Mesothelial cell of epicardium (in vitro differentiated cells): ENCODE measurements at places on chromosomes 6 and 20. TPM values are rescaled to one million over a fixed set of nuclear protein-coding genes. Genes with fewer than 3 reads are reported as not detected.

DNA sequence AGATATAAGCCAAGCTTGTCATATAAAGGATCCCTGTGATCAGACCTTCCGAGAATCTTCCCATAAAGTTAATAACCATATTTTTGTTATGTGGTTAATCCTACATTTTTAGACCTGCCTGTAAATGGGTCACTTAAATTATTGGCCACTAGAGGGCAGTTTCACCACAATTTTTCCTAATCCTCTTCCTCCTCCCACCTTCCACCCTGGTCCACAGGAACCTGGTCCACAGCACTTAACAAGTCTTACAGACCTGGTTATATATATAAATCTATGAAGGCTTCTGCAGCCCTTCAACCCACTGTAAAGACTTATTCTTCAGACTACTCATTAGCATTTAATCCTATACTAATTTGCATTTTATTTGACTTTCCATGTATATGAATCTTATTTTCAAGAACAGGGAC, 28.3 kb downstream of the MRS2 start:
- no peak for DNase-seq
- no peak overlapping the region for H3K27ac ChIP-seq
- peaks cover 10% of the 10 kb centered on the region for H3K36me3 ChIP-seq
- H3K4me1 ChIP-seq = peaks cover 5% of the 10 kb centered on the region
- no peaks in the 10 kb centered on the region for H3K27me3 ChIP-seq

DNA sequence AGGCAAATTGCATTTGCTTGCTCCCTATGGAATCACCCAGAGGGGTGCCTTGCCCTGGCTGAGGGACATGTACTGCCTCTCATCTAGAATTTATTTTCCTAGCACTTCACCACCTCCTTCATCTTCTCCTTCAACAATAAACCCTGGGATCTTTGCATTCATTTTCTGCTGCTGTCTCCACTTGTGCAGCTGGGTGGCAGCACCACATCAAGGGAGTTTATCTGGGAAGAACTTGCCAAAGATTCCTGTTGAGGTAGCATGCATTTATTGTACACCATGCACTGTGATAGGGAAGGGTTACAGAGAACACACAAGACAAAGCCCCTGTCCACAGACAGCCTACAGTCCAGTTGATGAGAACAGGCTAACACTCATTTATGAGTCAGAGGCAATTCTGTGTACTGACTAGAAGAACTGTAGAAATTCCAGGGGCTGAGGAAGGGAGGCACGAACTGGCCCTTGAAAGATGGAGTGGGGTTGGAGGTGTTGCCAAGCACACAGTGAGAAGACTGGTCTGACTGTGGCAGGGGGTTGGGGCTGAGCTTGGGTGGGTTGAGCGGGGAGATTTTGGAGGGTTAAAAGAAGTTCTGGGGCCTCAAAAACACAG, 17.5 kb downstream of the C20orf173 start:
- no peak overlapping the region for H3K4me3 ChIP-seq
- H3K27ac ChIP-seq = no peak overlapping the region
- H3K27me3 ChIP-seq = no peaks in the 10 kb centered on the region
- DNase-seq = no peak
- H3K4me1 ChIP-seq = no peaks in the 10 kb centered on the region

DNA sequence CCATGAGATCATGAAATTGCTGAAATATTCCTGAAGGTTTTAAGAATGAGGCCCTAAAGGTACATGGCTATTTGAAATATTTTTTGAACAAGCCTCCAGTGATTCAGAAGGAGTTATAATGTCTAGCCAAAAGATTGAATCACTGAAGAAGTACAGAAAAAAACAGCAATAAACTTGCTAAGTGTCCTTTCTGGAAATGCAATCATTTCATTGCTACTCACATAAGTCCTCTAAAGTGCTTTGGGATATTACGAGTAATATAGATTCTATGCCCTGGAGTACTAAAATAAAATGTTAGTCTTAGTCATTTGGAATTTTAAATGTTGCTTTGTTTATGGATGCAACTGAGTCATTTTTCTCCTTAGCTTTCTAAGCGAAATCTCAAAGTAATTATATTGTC, 32.7 kb downstream of the CENPW start:
- no peaks in the 10 kb centered on the region for H3K27me3 ChIP-seq
- H3K4me1 ChIP-seq = no peaks in the 10 kb centered on the region
- no peak overlapping the region for H3K4me3 ChIP-seq
- no peak for DNase-seq
- peaks cover 34% of the 10 kb centered on the region for H3K36me3 ChIP-seq
- no peak overlapping the region for H3K27ac ChIP-seq

- H3K4me1 ChIP-seq = no peaks in the 10 kb centered on the region
- H3K4me3 ChIP-seq = no peak overlapping the region
- no peaks in the 10 kb centered on the region for H3K36me3 ChIP-seq
- DNase-seq = no peak
- peaks cover 60% of the 10 kb centered on the region for H3K27me3 ChIP-seq
These were observed 79.2 kb upstream of the LY86 start for GRCh38 chr6:6509284-6509683.

DNA sequence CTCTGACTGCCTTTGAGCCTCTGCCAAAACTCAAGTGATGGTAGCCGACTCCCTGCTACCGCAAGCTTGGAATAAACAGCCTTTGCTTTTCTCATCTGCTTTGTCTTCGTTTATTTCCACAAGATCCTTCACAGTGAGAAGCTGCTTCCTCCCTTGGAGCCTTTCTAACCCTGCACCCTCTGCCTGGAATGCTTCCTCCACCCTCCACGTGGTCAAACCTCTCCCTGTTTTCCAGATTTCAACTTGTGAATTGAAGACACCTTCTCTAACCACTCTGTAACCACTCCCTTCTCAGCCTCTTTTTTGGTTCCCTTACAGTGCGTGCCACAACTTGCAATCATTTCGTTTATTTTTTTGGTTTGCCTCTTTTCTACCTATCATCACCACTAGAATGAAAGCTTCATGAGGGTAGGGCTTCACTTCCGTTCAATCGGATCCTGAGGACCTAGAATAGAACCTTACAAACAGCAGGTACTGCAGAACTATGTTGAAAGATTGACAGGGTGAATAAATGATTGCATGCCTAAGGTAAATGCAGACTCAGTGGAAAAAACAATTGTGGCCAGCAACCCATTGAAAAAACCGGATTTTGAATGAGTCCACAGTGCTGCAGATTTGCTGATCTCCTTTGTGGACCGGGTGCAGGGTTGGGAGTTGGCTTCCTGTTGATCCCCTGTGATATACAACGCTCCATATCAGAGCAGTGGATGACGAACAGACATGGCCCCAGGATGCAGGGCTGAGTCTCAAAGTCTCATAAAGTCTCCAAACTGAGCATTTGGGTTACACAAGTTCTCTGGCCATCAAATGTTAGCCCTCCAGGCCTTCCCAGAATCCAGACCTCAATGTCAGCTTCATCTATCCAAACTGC, 51.0 kb upstream of the HIVEP1 start:
- H3K4me3 ChIP-seq = no peak overlapping the region
- H3K36me3 ChIP-seq = no peaks in the 10 kb centered on the region
- no peak for DNase-seq
- no peaks in the 10 kb centered on the region for H3K27me3 ChIP-seq
- no peak overlapping the region for H3K27ac ChIP-seq
- H3K4me1 ChIP-seq = no peaks in the 10 kb centered on the region

Gene GPR63
- total RNA-seq = 17.5 to 18.5 TPM (median 17.9 TPM) in 3 replicates

GRCh38 chr20:37484331-37484730, 36.7 kb upstream of the NNAT start:
- H3K36me3 ChIP-seq = no peaks in the 10 kb centered on the region
- no peak overlapping the region for H3K27ac ChIP-seq
- H3K27me3 ChIP-seq = peaks cover 23% of the 10 kb centered on the region
- DNase-seq = no peak
- H3K4me3 ChIP-seq = no peak overlapping the region

Gene PTPRT
- total RNA-seq = 0.69 to 0.86 TPM (median 0.80 TPM) in 3 replicates

DNA sequence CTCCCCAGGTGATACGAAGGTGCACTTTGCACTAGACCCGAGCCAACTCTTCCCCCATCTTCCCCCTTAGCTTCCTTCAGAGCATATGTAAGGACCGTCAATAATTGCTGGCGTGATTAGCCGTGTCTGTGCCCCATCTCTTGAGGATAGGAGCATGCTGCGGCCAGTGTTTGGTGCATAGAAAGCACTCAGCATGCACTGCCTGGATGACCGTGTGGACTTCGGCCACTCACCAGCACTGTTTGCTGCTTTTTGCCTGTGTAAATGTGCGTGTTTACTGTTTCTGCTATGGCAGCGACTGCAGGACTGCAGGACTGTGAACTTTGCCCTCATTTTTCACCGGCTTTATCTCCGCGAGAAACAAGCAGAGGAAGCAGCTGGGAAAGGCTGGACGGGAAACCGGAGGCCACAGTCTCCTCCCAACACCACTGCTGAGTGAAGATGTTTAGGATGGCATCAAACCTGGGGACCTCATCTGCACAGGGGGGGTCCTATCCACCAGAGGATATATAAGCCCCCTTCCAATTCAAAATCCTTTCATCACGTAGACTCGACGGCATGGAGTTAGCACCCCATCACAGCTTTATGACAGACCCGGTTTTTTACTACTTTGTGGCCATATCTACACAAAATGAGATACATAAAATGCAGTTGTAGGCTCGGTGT, 150.6 kb upstream of the AFDN start:
- H3K4me3 ChIP-seq = no peak overlapping the region
- H3K36me3 ChIP-seq = no peaks in the 10 kb centered on the region
- H3K27ac ChIP-seq = no peak overlapping the region
- H3K27me3 ChIP-seq = peaks cover 34% of the 10 kb centered on the region
- peaks cover 30% of the 10 kb centered on the region for H3K4me1 ChIP-seq
- DNase-seq = no peak

Gene CRISP3
- 0.66 to 1.2 TPM (median 0.85 TPM) in 3 replicates for total RNA-seq

- H3K27me3 ChIP-seq = no peaks in the 10 kb centered on the region
- no peak for DNase-seq
- H3K4me3 ChIP-seq = no peak overlapping the region
- H3K36me3 ChIP-seq = no peaks in the 10 kb centered on the region
- no peak overlapping the region for H3K27ac ChIP-seq
These were observed 143.0 kb upstream of the STXBP5 start for GRCh38 chr6:147061252-147061651.

Gene GTSF1L
- total RNA-seq = not detected in 3 replicates
